Ecto neural progenitor cell (in vitro differentiated cells): ENCODE measurements at places on chromosomes 7 and 10.

GRCh38 chr7:88431882-88432281, 125.2 kb upstream of the STEAP4 start:
- no peak for DNase-seq

DNA sequence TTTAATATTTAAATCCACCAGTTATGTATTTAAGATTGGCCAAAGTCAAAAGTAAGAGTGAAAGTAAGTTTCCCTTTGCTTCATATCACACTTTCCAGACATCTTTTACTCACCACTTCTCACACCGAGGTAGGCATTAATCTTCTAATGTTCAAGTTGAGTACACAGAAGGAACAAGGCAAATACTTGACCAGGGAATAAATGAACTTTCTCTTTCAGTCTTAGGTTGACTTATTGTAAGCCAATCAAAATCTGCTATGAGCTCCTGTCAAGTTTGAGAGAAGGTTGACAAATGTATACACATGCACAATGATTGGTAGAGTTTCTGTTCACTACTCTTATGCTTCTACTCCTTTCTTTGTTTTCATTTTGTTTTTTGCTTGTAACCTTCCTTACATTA, 842.5 kb downstream of the REEP3 start:
- no peak for DNase-seq

DNA sequence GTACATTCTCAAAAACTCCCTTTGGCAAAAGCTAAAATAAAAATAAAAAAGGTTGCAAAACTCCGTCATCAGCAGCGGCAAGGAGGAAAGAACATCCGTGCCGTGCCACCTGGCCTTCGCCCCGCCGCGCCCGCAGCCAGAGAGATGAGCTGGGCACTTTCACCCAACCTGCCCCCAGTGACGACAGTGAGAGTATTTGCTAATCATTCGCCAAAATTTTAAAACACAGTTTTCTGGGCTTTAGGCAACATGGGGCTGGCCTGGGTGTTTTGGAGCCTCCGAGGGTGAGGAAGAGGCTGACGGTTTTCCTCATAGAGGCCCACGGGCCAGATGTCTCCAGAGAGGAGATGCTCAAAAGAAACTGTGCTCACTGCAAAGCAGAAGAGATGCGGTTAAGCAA, 128.2 kb downstream of the PRKAG2 start:
- DNase-seq, result no peak

GRCh38 chr7:127946847-127947246, 84.4 kb downstream of the LRRC4 start:
- no peak for DNase-seq

DNA sequence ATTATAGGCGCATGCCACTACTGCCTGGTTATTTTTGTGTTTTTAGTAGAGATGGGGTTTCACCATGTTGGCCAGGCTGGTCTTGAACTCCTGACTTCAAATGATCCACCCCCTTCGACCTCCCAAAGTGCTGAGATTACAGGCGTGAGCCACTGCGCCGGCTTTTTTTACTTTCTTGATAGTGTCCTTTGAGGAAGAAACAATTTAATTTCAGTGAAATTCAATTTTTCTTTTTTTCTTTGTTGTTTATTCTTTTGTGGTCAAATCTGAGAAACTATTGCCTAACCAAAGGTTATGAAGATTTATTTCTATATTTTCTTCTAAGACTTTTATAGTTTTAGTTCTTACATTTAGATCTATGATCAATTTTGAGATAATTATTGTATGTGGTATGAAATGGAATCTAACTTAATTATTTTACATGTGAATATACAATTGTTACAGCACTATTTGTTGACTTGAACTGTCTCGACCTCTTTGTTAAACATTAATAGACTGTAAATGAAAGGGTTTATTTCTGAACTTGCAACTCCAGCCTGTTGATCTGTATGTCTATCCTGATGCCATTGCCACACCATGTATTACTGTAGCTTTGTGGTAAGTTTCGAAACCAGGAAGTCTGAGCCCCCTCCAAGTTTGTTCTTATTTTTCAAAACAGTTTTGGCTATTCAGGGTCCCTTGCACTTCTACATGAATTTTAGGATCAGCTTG, 19.8 kb upstream of the RASSF4 start:
- DNase-seq, result no peak

- peak; percentile 33 for DNase-seq
These were observed 62.8 kb upstream of the FAM20C start for GRCh38 chr7:129366-130221.

DNA sequence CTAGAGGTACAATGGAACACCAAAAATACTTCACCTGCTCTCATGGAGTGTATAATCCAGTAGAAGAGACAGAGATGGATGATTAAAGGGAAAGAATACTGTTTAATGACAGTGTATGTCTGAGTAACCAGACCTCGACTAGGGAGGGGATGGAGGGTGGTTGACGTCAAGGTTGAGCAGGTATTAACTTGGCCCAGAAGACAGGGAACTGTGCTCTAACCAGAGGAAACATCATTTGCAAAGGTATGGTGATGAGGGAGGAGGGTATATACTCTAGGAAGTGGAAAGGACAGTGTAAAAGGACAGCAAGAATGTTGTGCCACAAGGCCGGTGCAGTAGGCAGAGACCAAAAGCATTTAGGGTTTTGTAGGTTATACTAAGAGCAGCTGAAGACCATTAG, 2.9 kb downstream of the MIOS start:
- DNase-seq, result no peak

DNA sequence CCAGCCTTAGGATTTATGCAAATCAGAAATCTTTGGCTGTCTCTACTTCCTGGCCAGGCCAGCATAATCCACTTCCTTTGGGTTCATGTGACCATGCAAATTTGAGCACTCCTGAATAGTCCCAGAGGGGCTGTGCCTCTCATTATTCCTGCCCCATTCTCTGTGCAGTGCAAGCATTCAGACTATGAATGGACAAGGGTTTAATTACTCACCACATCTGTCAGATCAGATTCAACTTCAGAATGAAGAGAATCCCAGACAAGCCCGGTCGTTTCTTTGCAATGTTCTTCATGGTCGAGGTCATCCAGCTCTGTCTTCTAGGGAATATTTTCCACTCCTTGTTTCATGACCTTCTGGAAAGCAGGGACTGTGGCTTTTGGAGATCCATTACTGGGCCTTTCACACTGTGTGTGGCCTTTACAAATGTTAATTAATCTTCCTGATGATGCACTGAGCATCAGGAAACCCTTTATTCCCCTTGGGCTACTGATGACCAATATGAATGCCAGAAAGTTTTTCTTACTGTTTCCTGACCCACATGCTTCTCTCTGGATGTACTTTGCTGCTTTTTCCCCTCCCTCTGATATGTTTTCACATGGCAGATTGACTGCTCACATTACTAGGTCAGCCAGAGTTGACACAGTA, 217.6 kb upstream of the TCF7L2 start:
- DNase-seq, result peak; percentile 55

GRCh38 chr10:12420530-12421120, 71.3 kb downstream of the CAMK1D start:
- DNase-seq, result no peak

- peak; percentile 14 for DNase-seq
These were observed 310.7 kb downstream of the WDR37 start for GRCh38 chr10:1366811-1367425.

DNA sequence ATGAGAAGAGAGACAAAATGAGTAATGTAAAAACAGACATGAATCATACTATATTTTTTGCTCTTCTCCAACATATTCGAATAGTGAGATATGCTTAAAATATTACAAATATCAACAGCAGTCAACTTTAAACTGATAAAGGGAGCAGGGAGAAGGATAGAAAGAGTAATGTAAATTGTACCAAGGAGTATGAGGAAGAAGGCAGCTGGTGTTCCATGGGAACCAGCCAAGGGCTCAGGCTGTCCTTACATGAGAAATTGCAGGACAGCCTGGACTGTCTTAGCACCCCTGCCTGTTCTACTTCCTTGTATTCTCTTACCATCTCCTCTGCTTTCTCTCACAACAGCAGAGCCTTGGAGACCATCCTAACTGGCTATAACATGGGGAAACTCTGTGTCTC, 128.7 kb downstream of the TSPAN12 start:
- no peak for DNase-seq

GRCh38 chr7:2723138-2723850, 35.3 kb downstream of the AMZ1 start:
- no peak for DNase-seq

DNA sequence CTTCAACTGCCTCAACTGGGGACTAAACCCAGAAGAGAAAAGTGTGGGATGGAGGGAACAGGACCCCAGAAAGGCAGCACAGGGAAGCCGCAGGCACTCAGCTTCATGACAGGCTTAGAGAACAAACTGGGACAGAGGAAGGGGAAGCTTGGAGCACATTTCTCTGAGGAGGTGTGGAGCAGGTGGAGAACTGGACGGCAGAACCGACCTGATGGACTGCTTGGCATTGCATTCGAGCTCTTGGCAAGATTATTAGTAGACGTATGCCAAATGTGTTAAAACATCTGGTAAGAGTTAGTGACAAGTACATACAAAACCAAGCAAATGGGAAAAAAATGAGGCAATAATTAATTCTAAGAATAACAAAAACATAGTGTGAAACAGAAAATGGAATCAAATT, 335.7 kb downstream of the SFMBT2 start:
- DNase-seq, result no peak

GRCh38 chr7:2512179-2512661, 7.4 kb upstream of the LFNG start:
- no peak for DNase-seq

- no peak for DNase-seq
These were observed 87.5 kb downstream of the VOPP1 start for GRCh38 chr7:55484834-55485233.

GRCh38 chr7:96359876-96360275, 38.0 kb upstream of the SLC25A13 start:
- no peak for DNase-seq

GRCh38 chr7:119903085-119903484, 369.9 kb upstream of the KCND2 start:
- no peak for DNase-seq

GRCh38 chr10:133294189-133294588, 14.5 kb downstream of the TUBGCP2 start:
- DNase-seq, result no peak

- DNase-seq, result no peak
These were observed 67.8 kb downstream of the CTBP2 start for GRCh38 chr10:125092564-125093031.

GRCh38 chr7:100141555-100141949, 7.2 kb upstream of the LAMTOR4 start:
- DNase-seq, result no peak

DNA sequence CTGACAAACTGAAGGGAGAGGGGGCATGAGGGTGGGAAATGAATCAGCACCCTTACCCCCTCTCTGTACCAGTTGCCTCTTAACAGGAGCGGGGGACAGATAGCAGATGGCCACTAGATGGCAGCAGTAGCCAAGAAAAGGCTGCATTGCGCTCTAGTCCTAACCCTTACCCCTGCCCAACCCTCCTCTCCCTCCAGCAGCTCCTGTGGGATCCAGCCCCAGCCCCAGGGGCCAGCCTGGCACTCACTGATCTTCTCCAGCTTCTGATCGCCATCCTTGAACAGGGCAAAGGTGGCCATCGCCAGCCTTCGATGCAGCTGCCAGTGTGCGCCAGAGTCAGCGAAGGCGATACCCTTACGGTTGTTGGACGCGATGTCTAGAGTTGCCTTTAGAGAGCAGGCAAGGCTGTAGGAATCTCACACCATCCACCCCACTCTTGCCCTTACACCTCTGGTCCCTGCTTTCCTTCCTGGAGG, 2.2 kb downstream of the CYP17A1 start:
- peak; percentile 89 for DNase-seq

DNA sequence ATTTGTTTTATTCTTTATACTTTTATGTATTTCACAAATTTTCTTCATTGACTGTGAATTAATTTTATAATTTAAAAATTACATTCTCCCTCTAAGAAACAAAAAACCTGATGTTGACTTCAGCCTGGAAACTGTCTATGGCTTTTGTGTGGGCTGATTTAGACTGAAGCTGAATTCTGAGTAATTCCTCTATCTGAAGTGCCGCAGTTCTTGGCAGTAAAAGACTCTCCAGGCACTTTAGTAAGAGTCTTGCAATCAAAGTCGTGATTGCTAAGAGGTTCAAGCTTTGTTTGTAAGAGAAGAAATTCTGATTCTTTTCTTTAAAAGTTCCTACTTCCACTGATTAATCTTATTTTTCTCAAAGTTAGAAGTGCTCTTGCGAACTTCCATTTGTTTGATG, 3.4 kb upstream of the CEP41 start:
- no peak for DNase-seq

- DNase-seq, result no peak
These were observed 552.5 kb downstream of the TYW1 start for GRCh38 chr7:67549126-67549525.

- no peak for DNase-seq
These were observed 4.0 kb downstream of the VSIR start for GRCh38 chr10:71769279-71769823.

DNA sequence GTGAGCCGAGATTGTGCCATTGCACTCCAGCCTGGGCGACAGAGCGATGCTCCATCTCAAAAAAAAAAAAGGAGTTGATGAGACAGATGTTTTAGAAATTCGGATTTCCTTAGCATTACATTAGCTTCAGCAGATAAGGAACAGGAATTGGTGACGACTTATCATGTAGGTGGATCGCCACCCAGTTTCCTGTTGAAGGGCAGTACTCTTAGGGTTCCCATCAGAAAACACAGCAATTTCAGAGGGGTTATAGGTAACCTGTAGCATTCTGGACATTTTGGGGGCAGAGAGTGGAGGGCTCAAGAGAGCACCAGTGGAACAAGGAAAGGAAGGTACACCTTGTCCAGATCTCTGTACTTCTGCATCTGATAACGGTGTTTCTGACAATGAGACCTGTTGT, 146.4 kb upstream of the NOBOX start:
- no peak for DNase-seq

GRCh38 chr7:116177009-116177408, 33.3 kb upstream of the TES start:
- no peak for DNase-seq

- no peak for DNase-seq
These were observed 210.3 kb upstream of the TCF7L2 start for GRCh38 chr10:112739592-112740353.

GRCh38 chr7:154861589-154861988, 141.3 kb downstream of the PAXIP1 start:
- DNase-seq, result no peak

DNA sequence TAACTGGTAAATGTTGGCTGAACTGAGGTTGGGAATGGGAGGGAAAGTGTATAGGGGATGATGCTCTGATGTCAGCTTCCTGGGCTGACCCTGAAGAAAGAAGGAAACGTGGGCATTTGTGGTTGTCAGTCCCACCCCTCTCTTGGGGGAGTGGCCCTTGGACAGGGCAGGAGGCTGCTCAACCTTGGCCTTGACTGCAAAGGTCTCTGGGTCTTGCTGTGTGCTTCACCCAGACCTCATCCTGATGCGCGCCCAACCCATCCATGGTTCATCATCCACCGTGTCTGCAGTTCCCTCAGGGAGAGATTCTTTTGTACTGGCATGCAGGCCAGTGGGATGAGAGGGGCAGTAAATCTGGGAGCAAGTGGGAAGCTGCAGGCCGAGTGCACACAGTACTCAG, 4.7 kb upstream of the ZYX start:
- DNase-seq, result no peak

- DNase-seq, result no peak
These were observed 153.2 kb upstream of the SLC13A1 start for GRCh38 chr7:123352973-123353372.
